ENCODE measurements at places on chromosomes 7 and 10.

DNA sequence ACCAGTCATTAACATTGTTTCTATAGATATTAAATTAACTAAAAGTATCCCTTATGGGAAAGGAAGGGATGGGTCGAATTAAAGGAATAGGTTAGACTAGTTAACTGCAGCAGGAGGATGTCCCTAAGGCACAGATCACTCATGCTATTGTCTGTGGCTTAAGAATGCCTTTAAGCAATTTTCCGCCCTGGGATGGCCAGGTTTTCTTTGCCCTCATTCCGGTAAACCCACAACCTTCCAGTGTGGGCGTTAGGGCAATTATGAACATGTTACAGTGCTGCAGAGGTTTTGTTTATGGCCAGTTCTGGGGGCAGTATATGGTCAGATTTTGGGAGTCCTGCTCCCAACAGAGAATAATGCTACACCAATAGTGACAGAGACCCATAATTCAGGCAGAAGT is 139.3 kb upstream of the CDK13 start:
- no peak for DNase-seq

GRCh38 chr7:127652333-127653248 is 597 bp downstream of the SND1 start:
- DNase-seq = no peak

DNA sequence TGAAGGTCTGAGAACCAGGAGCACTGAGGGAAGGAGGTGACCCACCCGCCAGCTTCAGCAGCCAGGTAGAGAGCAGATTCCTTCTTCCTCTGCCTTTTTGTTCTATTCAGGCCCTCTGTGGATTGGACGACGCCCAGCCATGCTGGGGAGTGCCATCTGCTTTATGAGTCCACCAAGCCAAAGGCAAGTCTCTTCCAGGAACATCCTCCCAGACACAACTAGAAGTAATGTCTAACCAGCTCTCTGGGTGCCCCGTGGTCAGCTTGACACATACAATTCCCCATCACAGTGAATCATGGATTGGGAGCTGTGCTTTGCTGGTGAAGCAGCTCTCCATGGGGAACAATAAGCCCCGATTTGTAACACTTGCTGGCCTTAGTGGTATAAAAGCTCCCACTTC is 125.2 kb downstream of the CCDC3 start:
- DNase-seq = no peak

DNA sequence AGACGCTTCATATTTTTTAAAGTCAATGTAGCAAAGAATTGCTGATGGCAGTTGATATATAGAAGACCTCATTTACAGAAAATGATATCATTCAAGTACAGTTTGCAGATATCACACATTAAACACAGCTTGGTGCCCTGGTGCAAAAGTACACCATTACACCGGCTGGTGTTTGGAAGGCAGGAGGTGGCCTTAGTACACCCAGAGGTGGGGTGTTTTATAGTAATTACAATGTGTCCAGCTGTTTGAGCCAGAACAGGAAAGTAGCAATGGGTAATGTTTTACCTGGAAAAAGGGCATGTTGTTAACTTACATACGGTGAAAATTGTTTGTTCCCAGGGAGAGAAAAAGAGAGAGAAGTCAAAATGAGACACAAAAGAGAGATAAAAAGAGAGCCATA is 103.0 kb upstream of the YAE1 start:
- DNase-seq = no peak

DNA sequence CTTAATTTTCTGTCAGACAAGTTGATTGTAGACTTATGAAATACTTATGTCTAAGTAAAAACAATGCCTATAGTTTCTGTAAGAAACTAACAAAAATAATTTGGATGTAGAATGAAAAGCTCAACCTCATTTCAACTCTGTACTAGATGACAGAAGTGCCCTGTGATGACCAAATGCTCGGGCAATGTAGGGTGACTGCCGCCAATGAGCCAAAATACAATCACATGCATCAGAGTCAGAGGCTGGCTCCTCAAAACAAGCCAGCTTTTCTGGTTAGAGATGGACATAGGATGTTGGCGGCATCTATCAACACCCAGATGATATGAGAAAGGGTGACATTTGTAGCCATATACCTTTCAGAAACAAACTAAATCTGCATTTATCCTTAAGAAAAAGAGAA is 23.9 kb downstream of the LMOD2 start:
- no peak for DNase-seq

GRCh38 chr10:14179251-14179650 is 151.5 kb downstream of the FRMD4A start:
- DNase-seq = no peak

- DNase-seq = no peak
Measured at GRCh38 chr10:15784662-15785300, 65.1 kb upstream of the ITGA8 start.

- DNase-seq = peak; percentile 10
Measured at GRCh38 chr7:2452074-2452507, 24.1 kb downstream of the GRIFIN start.

- no peak for DNase-seq
Measured at GRCh38 chr10:69091143-69091651, 3.3 kb downstream of the SRGN start.

DNA sequence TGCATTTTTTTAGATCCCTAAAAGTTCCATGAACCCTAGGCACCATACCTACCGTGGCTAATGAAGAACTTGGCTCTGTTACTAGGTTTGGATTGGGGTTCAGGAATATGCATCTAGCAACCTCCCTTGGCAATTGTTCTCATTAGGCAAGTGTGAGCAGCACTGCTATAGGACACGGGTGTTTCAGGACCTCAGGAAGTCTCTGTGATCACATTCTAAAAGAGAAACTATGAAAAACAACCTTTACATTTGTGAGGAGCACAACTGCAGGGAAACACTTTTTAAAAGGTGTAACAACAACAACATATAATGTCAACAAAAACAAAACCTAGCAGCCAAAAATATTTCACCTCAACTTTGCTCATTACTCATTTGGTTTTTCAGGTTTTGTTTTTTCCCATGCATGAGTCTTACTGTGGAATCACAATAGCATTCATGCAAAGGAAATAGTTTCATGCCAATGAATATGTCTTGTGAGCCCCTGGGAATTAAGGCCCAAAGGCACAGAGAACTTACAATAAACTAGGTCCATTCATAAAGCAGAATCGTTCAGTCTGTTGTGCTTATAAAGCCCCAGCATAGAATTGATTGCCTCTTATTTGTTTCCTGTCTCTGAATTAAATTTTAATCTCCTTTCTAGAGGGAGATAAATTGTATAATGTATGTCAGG is 255.7 kb upstream of the DGKB start:
- DNase-seq = no peak

DNA sequence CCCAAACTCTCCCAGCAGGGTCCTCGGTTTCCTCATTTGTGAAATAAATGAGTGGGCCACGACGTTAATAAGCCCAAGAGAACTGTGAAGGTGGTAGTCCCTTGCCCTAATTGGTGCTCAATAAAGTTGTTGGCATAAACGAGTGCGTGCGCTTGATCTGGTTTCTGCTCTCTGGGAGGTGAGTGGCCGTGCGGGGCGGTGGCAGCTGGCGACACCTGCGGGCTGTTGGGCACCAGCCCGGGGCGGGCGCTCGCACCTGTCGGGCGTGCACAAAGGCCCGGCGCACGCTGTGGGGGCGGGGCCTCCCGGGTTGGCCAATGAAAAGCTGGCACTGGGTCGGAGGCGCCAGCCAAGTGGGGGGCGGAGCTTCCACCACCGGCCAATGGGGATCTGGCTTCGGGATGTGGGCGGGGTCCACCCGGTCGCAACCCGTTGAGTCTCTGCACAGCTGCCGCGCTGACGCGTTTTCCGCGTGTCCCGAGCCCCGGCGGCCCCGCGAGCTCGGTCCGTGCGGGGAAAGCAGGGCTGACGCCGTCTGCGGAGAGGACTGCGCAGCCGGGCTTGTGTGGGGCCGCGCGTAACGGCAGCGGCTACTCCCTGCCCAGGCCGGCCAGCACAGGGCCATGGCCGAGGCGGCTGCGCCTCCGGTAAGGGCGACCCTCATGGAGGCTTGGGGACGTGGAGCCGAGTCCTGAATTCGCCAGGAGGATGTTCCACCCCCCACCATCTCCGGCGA is 23.0 kb downstream of the ZNF783 start:
- DNase-seq = peak; percentile 98

- peak; percentile 75 for DNase-seq
Measured at GRCh38 chr10:86585037-86585929, 63.7 kb upstream of the WAPL start.

DNA sequence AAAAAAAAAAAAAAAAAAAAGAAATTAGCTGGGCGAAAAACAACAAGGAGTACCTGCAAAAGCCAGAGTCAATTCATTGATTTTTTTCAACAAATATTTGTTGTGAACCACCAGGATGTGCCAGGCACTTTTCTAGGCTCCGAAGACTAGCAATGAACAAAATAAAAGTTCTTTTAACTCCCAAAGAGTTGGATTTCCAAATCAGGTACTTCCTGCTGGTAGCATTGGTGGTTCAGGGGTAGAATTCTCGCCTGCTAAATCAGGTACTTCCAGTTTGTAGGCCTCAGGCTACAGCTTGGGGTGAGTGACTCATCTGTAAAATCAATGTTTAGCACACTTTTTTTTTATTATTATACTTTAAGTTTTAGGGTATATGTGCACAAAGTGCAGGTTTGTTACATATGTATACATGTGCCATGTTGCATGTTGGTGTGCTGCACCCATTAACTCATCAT is 10.9 kb downstream of the PPA1 start:
- DNase-seq = no peak

- no peak for DNase-seq
Measured at GRCh38 chr7:156920076-156920475, 27.1 kb upstream of the LMBR1 start.

GRCh38 chr7:107742678-107743566 is 1.0 kb upstream of the CBLL1 start:
- DNase-seq = no peak

DNA sequence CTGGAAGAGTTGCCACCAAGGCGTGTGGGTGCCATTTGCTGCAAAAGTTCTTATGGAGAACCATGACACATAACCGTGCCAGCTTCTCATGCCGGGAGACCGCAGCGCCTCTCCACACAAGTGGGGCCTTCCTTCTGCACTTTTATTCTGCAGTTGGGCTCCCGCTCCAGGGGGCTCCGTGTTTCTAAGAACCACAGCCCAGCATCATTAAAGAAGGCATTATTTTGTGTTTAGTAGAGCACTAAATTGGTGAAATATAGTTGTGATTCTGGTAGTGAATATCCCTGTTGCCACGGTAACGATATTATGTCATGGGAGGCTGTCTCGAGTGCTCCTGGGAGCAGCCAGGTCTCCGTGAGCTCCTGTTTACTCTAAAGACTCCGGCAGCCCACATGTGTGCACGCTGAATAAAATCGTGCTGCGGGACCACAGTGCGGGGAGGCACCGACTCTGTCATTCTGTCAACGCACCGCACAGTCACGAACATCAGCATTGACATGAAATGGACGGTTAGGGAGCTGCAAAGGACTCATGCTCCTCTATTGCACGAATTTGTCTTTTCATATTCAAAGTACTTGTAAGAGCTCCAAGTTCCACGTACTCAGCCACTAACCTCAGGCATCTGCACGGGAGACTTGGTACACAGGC is 68.8 kb upstream of the PITRM1 start:
- no peak for DNase-seq

- no peak for DNase-seq
Measured at GRCh38 chr10:132589681-132590080, 52.1 kb downstream of the INPP5A start.

DNA sequence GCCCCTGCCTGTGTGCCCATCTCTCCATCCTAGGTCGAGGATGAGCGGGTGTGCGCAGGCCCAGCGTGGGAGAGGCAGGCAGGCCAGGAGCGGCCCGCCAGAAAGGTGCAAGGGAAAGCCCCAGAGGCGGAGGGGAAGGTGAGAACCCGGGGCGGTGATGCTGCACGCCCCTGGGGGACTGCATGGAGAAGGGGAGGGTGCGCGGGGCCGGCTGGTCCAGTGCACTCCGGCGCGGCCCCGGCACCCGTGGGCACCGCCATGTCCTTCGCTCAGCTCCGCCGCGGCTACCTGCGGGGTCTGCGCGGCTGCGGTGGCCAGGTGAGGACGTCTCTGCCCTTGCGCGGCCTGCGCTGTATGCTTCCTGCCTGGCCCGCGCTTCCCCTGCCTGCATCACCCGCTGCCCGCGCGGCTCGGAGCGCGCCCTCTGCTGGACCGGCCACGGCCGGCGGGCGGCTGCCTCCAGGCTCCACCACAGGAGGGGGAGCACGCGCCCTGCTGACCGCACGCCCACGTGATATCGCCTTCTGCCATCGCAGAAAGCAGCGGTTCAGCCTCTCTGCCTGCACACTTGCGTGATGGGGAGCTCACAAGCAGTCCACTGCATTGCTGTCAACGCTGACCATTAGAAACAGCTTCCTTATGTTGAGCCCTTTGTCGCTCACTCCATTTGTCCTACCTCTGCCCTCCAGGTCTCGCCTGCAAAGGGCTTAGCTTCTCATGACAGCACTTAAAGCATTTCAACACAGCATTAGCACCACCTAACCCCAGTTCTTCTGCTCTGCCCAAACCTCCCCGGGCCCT is 73.9 kb downstream of the CXCL12 start:
- peak; percentile 54 for DNase-seq

DNA sequence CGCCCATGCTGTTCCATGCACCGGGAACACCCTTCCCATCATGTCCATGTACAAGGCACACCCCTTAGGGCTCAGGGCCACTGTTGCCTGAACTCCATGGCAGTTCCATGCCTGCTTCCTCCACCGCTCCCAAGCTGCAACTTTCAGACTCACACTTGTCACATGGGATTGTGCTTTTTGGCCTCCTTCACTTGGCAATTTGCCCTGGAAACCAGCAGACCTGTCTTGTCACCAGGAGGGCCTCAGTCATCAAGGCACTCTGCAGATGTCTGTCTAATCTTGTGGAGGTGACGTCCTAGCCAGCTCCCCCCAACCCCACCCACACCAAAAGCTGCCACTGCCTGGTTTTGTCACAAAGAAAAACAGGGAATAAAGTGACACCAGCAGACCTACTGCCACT is 47.5 kb downstream of the CARD11 start:
- DNase-seq = no peak

DNA sequence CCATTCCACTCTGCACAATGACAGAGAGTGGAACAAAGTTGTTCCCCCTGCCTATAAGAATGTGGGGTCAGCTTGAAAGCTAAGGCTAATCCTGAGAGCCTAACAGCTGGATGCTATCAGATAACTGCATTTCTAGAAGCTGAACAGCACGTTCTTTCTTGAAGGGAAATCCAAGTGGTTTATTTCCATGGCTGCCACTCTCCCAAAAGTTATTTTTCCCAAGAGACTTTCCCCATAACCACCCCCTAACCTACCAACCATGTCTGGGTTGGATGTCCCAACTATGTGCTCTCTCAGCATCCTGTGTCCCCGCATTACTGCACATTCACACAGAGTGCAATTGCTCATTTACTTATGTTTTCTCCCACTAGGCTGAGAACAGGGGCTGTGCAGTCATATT is 140.7 kb upstream of the ANKRD1 start:
- DNase-seq = no peak
